ENCODE measurements at places on chromosomes 12 and 14.
A peak's percentile ranks its signal among the peaks of the same experiment; 100 is the strongest.

- DNase-seq = no peak
These were observed 103.4 kb upstream of the PKP2 start for GRCh38 chr12:33000016-33000415.

- DNase-seq = no peak
These were observed 614.9 kb downstream of the SLC16A7 start for GRCh38 chr12:60210756-60211155.

- DNase-seq = no peak
These were observed 96.6 kb downstream of the NCOR2 start for GRCh38 chr12:124470806-124471205.

DNA sequence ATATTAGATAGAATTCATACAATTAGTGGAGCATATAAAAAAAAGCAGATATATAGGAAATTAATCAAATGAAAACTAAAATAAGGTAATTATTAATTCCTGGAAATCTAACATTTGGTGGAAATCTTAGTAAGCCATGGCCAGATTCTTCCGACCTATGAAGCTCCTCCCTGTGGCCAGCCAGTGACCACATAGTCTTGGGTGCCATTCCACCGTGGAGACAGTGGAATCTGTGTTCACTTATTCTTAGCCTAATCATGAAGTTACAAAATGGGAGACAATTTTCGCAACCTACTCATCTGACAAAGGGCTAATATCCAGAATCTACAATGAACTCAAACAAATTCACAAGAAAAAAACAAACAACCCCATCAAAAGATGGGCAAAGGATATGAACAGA lies 241.9 kb upstream of the FLRT2 start:
- DNase-seq = no peak

GRCh38 chr12:57118711-57119271 lies 7.6 kb upstream of the STAT6 start:
- DNase-seq = peak; percentile 15

GRCh38 chr12:77630344-77630743 lies 200.3 kb upstream of the NAV3 start:
- DNase-seq = no peak

GRCh38 chr14:71408362-71409030 lies 501.2 kb downstream of the PCNX1 start:
- no peak for DNase-seq

DNA sequence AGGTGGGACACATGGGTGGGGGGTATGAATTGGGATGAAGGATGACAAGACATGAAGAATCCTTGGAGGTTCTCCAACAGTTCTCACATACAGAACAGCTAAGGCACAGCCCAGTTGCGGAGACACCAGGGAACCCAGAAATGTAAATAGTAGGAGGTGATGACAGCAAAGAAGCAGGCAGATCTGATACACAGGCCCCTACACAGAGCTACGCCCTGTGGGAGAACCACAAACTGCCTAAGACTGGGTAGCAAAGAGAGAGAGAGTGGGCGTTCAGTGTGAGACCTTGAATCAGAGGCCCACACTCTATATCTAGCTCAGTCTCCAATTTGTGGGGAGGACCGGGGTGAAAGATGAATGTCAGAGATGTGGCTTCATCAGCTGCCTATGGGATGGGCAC lies 9.5 kb upstream of the NUMB start:
- DNase-seq = no peak

GRCh38 chr12:24463375-24463774 lies 485.5 kb downstream of the BCAT1 start:
- no peak for DNase-seq

DNA sequence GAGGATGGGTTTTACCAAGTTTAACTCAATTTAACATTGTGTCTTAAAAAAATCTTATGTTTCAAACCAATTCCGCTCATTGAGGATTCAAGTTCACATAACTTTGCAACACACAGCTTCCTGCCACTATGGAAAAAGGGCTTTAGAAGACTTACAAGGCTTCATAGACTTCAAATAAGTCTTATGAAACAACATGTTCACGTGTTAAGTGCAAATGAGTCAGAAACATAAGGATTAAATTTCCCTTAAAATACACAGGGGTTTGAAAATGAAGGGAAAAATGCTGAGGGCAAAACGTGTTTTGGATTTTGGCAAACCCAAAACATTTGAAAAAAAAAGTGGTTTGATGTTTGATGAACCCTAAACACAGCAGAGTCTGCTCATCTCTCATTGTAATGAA lies 364.8 kb downstream of the BMP4 start:
- DNase-seq = no peak

DNA sequence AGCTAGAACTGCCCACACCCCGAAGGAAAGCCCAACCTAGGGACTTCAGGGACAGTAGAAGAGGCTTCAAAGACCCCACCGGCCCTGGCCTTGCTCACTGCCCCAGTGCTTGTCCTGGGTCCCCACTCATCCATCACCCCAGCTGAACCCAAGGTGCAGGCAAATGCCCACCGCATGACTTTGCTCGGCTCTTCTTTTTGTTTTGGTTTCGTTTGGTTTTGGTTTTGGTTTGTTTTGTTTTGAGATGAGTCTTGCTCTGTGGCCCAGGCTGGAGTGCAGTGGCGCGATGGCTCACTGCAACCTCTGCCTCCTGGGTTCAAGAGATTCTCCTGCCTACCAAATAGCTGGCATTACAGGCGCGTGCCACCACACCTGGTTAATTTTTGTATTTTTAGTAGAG lies 9.0 kb downstream of the CCDC85C start:
- no peak for DNase-seq

DNA sequence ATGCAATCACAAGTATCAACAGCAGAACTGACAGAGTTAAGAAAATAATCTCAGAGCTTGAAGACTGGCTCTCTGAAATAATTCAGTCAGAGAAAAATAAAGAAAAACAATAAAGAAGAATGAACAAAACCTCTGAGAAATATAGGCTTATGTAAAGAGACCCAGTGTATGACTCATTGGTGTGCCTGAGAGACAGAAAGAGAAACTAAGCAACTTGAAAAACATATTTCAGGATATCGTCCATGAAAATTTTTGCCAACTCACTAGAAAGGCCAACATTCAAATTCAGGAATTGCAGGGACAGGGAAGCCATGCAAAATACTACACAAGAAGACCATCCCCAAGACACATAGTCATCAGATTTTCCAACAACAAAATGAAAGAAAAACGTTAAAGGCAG lies 56.2 kb downstream of the APOBEC1 start:
- no peak for DNase-seq
